ENCODE measurements at places on chromosomes 3 and 15.

DNA sequence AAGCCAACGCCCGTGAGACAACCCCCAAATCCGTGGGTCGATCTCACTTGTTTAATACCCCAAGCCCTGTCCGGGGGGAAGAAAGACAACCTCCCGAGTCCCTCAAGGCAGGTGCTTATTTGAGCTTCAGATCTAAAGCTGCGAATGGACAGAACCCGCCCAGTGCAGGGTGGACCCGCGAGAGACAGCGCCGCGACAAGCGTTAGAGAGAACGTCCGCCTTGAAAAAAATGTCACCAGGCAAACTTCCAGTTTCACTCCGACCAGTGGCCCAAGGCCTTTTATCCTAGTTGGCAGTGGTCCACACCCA is 740 bp upstream of the OXSR1 start:
- no peak for DNase-seq

DNA sequence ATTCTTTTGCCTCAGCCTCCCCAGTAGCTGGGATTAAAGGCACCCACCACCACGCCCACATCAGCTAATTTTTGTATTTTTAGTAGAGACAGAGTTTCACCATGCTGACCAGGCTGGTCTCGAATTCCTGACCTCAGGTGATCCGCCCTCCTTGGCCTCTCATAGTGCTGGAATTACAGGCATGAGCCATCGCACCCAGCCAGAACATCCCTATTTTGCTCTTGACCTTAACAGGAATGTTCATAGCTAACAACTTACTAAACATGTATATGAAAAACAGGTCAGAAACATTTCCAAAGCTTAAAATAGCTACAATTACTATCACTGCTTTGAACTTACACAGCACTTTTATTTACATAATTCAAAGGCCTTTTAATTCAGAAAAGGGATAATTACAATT is 33.7 kb downstream of the UQCC5 start:
- DNase-seq = no peak

GRCh38 chr3:187822402-187822801 is 77.1 kb upstream of the BCL6 start:
- no peak for DNase-seq

DNA sequence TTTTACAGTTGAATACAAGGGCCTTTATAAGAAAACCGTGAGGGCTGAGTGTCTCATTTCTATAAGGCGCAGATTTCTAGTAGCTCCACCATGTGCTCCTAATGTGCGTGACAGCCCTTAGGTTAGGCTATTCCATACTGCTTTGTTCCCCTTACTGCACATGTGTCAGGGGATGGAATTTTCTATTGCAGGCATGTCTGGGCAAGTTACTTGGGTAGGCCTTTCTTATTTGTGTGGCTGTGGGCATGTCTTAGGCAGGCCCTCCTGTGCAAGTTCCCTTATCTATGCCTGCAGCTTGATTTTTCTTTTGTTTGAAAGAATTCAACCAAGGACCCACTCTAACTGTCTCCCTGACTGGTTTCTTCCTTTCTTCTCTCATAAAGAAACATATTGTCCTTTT is 434.2 kb upstream of the CNTN3 start:
- no peak for DNase-seq

DNA sequence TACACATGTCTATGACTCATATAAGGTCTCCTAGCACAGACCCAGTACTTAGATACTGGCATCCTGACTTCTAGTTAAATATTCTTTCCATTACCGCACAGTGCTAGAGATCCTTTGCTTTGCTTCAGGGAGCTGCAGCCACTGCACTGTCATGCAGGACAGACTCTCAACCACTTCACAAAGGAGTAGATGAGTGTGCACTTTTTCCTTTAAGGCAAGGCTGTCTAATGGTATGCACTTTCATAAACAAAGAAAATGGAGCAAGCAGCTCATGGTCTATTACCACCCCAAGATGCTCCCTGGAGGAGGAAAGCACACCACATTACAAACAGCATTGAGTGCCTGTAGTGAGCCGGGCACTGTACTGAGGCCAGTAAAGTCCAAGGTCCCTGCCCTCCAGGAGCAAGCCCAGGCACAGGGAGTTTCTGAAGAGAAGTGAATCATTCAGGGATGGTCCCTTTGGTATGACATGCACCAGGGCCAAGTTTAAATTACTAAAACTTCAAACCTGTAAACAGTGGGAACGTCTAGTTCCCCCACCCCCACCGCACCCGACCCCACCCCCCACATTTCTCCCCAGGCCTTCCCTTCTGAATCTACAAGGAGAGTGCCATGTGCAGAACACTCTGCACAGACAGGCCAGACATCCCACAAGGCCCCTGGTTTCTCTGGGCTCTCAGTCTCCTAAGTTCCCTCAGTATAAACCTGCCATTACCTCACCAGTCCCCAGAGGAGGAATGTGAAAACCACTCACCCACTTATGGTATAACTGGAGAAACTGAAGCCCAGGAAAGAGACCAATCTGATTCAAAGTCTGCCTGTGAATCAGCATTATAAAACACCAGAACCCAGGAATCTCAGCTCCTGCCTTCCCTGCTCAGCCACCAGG is 107.8 kb upstream of the BCL6 start:
- no peak for DNase-seq

GRCh38 chr15:63970621-63971426 is 75.5 kb downstream of the DAPK2 start:
- no peak for DNase-seq

- no peak for DNase-seq
Observed at GRCh38 chr15:62344806-62345539, 179.9 kb upstream of the C2CD4B start.

GRCh38 chr3:119309591-119309990 is 15.4 kb downstream of the ARHGAP31 start:
- DNase-seq = no peak

DNA sequence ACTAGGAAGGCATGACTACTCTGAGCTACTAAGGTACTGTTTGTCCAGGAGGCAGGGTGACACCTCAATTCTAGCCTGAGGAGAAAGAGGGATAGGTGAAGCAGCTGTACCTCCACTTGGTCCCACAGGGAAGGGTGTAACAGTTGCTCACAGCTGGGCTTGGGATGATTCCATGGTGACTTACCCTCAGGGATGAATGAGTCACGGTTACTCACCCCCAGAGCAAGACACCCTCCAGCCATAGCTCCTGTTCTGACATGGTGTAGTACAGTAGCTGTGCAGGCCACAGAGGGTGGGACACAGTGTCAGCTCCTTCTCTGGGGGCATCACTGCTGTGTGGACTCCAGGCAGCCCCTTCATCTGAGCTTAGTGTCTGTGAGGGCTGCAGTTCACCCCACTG is 868.6 kb upstream of the SEMA6D start:
- no peak for DNase-seq

DNA sequence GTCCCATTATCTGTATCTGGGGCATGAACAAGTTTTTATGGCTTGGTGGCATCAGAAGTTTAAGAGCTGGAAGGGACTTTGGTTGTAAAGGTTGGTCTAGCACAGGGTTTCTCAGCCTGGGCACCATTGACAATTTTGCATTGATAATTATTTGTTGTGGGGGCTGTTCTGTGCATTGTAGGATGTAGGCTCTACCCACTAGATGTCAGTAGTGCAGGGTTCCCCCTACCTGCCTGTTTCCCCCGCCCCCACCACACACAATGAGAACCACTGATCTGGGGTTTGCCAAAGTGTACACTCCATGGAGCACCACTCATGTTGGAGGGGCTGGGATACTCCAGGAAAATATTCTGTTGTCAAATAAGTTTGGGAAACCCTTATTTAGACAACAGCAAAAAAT is 42.7 kb downstream of the PLCL2 start:
- DNase-seq = no peak

GRCh38 chr3:125078951-125079674 is 23.3 kb upstream of the HEG1 start:
- DNase-seq = no peak

- no peak for DNase-seq
Observed at GRCh38 chr3:14795996-14796395, 22.8 kb upstream of the FGD5 start.

DNA sequence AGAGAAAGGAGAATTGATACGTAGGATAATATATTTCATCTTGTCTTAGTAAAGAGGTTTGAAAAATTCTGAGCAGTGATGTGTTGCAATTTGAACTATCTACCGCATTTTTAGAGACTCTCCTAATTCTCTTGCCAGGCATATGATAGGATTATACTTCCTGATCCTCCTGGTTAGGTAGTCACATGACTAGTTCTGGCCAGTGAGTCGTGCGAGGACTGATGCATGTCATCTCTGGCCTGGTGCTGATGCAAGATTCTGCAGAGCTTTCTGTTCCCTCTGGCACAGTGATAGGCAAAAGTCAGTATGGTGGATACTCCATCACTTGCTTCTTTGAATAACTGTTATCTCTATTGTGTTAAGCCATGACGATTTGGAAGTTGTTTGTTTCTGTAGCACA is 277.6 kb upstream of the NAALADL2 start:
- no peak for DNase-seq

- no peak for DNase-seq
Observed at GRCh38 chr3:46146548-46146947, 61.6 kb downstream of the CCR1 start.

GRCh38 chr3:23312866-23313265 is 109.7 kb downstream of the UBE2E2 start:
- DNase-seq = no peak

GRCh38 chr3:195137638-195138588 is 133.0 kb downstream of the XXYLT1 start:
- no peak for DNase-seq

DNA sequence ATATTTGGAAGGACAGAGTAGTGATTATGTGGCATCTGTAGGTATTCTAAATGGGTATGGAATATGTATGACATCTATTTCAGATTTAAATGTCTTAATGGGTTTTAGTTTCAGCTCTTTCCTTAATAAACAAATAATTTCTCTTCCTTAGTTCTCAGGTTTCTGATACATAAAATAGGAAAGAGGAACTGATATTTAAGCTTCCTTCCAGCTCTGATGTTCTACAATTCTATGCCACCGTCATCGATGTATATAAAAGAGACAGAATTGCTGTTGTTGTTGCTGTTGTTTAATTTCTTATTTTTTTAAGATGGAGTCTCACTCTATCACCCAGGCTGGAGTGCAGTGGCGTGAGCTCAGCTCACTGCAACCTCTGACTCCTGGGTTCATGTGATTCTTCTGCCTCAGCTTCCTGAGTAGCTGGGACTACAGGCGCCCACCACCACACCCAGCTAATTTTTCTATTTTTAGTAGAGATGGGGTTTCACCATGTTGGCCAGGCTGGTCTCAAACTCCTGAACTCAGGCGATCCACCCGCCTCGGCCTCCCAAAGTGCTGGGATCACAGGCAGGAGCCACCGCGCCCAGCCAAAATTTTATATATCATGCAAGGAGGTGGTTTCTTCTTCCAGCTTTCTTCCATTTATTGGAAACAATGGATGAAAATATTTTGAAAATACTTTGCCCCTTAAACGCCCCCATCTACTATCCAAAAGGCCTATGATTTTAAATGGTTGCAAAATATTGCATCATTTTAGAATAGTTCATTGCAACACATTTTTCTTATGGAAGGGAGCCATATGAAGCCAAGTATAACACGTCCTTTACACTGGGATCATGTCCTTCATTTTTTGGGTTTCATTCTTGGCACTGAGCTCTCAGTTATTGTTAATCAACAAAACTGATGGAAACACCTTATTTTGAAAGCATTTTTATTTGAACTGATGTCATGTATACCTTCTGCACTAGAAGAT is 13.9 kb upstream of the C15orf61 start:
- DNase-seq = no peak

GRCh38 chr3:186477876-186478275 is 66.3 kb downstream of the CRYGS start:
- DNase-seq = no peak

DNA sequence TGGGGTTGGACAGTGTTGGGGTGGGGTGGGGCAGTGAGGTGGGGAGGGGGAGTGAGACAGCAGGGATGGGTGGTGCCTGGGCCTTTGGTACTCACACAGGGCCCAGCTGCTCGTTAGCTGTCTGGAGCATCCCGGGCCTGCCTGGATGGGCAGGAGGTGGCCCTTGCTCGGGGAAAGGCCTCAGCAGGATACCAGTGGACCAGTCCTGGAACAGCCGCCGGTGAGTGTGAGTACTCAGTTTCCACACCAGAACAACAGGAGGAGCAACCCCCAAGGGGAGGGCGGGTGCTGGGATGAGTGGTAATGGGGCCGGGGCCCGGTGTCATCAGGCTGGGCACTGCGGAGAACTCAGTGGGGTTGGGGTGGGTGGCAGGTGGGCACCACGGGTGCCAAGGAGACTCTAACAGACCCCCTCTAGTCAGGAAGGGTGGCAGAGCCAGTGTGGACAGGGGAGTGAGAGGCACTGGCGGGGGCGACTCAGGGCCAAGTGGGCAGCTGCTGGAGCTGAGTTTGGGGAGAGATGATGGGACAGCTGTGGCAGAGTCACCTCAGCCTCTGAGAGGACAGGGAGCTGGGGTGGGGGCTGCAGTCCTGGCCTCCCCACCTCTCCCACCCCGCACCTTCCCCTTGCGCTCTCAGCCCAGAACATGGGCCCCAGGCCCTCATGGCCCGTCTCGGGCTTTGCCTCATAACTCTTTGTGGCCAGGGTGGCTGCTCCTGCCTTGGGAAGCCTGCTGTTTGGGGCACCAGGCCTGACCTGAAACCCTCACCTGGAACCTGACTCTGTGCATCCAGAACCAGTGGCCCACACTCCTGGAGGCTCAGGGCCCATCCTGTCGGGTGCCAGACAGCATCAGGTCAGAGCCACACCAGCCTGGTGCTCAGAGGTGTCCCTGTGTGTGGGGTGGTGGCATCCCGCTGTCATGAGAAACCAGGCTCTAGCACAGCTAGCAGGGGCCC is 52.1 kb upstream of the PRR23E start:
- DNase-seq = no peak

DNA sequence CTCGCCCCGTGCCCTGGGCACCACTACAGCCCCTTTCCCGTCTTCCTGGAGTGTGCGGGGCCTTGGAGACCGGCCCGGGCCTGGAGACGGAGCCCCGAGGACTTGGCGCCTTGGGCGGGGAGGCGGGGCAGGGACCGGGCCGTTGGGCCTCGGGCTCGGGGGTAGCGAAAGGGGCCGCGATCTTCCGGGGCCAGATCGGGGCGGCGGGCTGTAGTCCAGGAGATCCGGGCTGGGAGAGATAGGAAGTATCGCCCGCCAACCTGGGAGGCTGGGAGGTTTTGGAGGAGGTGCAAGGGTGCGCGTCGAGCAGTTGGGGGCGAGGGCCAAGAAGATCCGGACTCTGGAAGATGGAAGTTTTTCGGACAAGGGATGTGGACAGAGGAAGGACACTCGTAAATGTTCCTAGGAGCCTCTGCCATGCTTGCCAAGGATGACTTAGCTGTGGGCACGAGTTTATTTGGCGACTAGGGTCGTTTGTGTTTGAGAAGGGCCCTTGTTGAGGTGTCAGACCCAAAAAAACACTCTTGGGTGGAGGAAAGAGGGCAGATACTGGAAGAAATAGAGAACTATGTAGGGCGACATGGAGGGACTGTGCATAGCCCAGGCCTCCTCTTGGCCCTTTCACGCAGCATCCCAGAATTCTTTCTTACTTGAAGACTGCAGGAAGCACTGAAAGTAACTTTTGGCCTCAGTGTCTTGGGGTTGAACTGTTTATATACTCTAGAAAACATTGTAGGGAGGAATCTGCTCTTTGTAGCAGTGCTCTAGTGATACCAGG is 712 bp downstream of the RTF1 start:
- no peak for DNase-seq

GRCh38 chr15:77012117-77012712 is 17.3 kb downstream of the PSTPIP1 start:
- no peak for DNase-seq

- DNase-seq = no peak
Observed at GRCh38 chr15:40456299-40456712, 14.5 kb upstream of the CHST14 start.
